Hematopoietic multipotent progenitor cell treated with erythropoietin and hydrocortisone succinate and interleukin-3 and kit ligand, for 6 days (in vitro differentiated cells): ENCODE measurements at places on chromosomes 13 and 19.

GRCh38 chr19:16886305-16886880, 2.4 kb upstream of the F2RL3 start:
- no peak for DNase-seq

DNA sequence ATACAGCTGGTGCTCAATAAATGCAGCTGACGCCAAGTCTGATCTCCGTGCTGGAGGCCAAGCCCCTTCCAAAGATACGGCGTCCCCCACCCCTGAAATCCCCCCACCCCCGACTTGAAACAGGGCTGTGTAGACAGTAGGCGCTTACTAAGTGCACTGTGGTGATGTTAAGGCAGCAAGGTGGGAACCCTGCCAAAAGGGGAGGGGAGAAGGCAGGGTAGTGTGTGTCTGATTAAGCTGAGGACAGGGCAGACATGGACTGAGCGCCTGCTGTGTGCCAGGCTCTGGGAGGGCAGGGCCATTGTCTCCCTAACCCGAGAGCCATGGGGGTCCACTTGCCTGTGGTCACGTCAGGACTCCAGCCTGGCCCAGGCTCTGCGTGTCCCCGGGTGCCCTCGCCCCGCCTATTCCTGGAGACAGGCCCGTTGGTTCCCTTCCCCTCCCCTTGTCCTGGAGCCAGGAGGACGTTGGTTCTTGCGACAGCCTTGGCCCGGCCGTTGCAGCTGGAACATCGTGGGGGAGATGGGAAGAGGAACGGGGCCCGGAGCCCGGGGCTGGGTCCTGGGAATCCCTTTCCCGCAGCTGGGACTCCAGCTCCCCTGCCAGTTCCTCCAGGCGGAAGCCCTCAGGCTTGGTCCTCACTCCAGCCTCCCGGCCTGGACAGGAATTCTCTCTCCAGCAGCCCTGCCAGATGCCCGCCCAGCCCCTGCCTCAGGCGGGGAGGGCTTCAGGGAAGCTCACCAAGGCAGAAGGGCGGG, 1.7 kb upstream of the ELANE start:
- DNase-seq, result peak; percentile 70

DNA sequence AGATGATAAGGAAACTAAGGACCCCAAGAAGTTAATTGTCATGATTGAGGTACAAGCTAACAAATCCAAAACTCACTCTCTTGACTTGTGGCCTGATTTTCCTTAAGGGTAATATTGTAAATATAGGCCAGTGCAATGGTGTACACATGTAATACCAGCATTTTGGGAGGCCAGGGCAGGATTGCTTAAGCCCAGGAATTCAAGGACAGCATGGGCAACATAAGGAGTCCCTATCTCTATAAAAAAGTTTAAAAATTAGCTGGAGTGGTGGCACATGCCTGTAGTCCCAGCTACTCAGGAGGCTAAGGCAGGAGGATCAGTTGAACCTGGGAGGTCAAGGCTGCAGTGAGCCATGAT, 28.7 kb upstream of the GARRE1 start:
- DNase-seq, result no peak

GRCh38 chr19:33440682-33441081, 67.2 kb downstream of the CEBPG start:
- no peak for DNase-seq

DNA sequence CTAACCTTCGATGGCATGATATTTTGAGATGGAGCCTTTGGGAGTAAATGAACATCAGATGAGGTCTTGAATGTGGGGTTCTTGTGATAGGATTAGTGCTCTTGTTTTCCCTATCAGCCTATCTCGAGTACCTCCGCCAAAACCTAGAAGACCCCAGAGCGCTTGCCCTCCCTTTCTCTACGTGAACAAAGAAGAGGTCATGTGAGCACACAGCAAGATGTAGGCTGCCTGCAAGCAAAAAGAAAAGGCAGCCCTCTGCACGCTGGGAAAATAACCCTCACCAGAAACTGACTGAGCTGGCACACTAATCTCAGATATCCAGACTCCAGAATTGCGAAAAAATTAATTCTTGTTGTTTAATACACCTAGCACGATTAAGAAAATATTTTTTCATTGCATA, 799.8 kb upstream of the SLC10A2 start:
- no peak for DNase-seq

- DNase-seq, result peak; percentile 97
These were observed 44.4 kb downstream of the ELF1 start for GRCh38 chr13:40974460-40975407.

DNA sequence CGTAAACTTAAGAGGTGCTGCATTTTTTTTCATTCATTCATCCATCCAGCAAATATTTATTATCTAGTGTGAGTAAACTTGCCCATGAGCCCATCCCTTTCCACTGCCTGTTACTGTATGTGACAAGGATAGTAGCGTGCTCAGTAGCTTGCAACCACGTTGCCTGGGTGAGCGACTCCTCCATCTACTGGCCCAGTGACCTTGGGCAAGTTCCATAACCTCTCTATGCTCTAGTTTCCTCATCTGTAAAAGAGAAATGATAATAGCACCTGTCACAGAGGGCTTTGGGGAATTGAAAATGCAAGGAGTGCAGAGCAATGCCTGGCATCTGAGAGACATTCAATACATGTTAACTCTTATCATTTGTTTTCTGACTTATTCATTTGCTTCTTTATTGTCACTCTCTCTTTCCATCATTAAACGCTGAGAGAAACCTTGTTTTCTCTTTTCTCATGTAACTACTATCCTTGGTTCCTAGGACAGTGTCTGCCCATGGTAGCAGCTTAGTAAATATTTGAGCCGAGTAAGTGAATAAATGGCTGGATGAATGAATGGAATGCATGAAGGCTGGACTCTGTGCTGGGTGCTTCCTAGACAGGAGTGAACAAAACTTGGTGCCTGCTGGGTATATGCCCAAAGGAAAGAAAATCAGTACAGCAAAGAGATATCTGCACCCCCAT, 19.9 kb downstream of the LRCH1 start:
- DNase-seq, result no peak

DNA sequence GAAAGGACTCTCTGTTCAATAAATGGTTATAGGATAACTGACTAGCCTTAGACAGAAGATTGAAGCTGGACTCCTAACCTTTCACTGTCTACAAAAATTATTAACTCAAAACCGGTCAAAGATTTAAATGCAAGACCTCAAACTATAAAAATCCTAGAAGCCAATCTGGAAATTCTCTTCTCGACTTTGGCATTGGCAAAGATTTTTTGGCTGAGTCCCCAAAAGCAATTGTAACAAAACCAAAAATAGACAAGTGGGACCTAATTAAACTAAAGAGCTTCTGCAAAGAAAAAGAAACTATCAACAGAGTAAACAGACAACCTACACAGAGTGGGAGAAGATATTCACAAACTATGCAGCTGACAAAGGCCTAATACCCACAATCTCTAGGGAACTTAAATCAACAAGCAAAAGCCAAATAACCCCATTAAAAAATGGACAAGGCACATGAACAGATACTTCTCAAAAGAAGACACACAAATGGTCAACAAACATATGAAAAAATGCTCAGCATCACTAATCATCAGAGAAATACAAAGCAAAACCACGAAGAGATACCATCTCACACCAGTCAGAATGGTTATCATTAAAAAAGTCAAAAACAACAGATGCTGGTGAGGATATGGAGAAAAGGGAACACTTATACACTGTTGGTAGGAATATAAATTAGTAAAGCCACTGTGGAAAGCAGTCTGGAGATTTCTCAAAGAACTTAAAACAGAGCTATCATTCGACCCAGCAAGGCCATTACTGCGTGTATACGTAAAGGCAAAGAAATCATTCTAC, 266.3 kb downstream of the DNAJC15 start:
- no peak for DNase-seq

- peak; percentile 84 for DNase-seq
These were observed 7.7 kb downstream of the PNMA8B start for GRCh38 chr19:46487802-46488445.

- DNase-seq, result no peak
These were observed 73.1 kb downstream of the CEBPG start for GRCh38 chr19:33446330-33447293.

- no peak for DNase-seq
These were observed 77.3 kb downstream of the SLC6A16 start for GRCh38 chr19:49247676-49248075.

DNA sequence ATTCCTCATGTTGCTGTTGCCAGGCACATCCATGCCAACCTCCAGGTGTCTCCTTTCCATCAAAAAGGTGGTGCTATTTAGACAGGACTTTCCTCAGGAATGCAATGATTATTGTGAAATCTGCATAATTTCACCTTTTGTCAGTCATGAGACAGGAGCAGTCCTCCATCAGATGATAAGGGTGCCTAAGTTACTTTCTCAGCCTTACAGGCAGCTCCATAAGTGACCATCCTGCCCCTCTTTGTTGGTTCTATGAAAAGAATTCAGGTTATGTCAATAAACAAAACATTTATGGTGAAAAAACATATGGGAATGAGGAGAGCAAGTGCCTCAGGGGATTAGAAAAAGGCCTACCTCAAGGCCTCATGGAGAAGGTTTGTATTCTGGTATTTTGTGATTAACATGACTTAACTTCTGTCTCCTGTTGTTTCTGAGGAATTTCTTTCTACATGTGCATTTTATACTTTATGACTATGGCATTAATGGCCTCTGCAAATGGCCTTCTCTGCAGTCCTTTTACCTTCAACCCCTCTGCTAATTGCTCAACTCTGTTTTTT, 110.3 kb upstream of the DIAPH3 start:
- DNase-seq, result no peak

- peak; percentile 100 for DNase-seq
These were observed at the start of gene SNRNP70 for GRCh38 chr19:49085020-49085867. Gene SNRNP70, plus strand, starts transcription at chr19:49085451. Its CDS starts 964 bp downstream, at chr19:49086415.

GRCh38 chr19:33235996-33236350, 10.3 kb upstream of the SLC7A10 start:
- DNase-seq, result no peak

DNA sequence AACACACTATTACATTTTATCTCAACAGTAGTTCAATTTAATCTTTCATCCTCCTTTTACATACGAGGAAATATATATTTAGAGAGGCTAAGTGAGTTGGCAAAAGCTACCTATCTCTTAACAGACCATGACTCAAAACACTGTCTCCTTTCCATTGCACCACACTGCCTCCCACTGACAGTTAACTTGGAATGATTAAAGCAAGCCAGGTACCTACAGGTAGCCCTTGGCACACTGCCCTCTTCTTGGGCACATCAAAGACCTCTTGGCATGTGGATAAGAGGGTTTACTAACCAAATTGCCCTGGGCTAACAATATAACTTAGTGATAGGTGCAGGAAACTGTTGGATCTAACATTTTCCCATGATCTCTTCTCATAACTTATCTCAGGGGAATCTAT, 1.8 kb downstream of the ABHD13 start:
- DNase-seq, result peak; percentile 25

DNA sequence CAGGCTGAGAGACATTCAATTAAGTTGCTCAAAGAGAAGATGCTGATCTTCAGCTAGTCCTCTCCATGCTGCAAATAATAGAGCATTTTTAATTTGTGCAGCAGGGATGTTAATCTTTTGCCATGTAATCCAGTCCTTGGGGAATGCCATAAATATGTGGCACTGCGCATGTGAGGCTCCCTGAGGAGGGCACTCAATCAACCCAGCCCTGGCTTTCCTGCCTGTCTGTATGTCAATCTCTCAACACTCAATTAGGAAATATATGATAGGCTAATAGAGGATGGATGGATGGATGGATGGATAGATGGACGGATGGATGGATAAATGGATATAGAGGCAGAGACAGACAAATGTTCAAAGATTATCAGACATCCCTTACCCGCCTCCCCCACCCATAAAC, 31.6 kb upstream of the POP4 start:
- DNase-seq, result no peak

DNA sequence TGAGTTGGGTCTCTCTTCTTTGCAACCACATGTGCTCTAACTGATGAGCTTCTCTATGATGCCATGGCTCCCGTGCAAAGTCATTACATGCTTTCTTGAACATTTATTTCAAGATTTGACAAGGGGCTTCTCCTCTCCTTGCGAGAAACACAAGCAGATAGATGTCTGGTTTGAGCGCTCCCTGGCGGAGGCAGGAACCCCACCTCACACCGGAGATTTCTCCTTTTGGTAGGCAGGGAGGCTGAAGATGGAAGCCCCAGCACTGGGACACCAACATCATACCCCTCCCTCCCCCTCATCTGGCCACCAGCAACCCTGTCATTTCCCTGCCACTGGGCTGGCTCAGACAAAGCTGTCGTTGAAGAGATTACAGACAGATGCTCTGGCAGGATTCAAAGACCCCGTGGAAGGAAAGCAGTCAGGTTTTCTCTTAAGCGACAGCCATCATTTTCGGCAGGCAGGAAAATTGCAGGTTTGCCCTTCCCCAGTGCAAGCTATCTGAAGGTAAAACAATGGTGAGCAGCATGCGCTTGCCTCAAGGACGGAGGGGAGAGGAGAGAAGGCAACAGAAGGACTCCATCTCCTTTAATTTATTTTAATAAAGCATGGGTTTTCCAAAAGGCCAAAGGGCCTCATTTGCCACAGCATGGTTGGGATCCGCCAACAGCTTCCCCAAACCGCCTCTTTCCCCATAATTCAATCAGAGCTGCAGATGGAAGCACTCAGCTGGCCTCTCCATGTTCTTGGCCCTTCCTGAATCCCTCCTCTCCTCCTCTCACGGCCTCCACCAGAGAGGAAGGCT, 344.1 kb upstream of the TSHZ3 start:
- no peak for DNase-seq

DNA sequence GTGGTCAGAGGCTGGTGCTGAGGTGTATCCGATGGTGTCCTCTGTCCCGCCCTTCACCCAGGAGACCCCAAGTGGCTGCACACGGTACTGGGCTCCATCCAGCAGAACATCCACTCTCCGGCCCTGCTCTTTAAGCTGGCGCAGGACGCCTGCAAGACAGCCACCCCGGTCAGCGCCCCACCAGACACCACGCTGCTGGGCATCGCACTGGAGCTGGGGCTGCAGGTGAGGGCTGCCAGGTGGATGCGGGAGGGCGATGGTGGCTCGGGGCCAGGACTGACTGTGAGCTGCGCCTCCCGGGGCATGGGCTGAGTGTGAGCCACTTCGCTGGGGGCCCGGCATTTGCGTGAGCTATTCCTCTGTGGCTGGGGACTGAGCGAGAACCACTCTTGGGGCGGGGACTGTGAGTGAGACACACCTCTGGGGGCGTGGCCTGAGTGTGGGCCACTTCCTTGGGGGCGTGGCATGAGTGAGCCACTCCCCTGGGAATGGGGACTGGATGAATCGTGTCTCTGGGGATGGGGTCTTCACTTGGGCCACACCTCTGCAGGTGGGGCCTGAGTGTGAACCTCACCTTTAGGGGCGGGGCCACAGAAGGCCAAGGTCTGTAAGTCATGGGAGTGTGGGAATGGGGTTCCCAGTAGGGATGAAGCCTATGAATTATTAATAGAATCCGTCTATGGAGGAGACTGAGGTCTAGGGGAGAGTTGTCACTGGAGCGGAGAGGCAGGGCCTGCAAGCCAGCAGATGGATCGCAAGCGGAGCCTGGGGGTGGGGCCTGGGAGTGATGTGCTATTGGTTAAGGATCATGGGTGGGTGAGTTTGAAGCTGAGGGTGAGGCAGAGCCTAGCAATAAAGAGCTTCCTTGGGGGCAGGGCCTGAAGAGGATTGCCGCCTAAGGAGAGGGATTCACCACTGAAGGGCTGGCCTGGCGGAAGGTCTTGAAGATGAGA, 30.5 kb downstream of the ZSWIM4 start:
- peak; percentile 74 for DNase-seq
